Foreskin keratinocyte (primary cell): ENCODE measurements at places on chromosomes 5 and 9. TPM values are rescaled to one million over a fixed set of nuclear protein-coding genes. Genes with fewer than 3 reads are reported as not detected.
A peak's percentile ranks its signal among the peaks of the same experiment; 100 is the strongest.

DNA sequence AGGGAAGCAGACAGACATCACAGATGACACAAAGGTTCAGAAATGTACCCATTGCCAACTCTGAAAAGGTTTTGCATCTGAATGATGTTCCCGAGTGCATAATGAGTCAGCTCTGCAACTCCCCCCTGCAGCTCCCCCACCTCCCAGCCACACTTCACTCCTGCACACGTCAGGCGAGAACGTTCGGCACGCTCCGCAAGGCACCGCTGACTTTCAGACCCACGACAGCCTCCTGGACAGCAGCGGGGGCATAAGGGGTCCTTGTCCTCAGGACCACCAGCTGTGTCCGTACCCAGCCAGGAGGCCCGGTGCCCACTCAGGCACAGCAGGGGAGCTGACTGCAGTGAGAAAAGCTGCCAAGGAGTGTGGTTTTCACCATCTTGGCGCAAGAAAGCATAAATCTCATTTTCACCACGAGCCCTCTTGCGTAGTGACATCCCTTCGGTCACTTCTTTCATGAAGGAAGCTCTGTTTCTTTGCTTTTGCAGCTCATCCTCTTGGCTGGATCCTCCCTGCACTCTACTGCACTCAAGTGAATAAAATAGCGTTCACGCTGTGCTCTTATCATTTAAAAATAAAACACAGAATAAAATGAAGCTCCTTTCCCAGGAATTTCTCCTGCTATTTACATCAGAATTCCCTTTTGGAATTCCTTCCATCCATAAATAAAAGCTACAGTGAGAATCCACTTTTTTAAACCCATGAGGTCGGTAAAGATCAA, 9.9 kb downstream of the GFPT2 start:
- no peak for DNase-seq

DNA sequence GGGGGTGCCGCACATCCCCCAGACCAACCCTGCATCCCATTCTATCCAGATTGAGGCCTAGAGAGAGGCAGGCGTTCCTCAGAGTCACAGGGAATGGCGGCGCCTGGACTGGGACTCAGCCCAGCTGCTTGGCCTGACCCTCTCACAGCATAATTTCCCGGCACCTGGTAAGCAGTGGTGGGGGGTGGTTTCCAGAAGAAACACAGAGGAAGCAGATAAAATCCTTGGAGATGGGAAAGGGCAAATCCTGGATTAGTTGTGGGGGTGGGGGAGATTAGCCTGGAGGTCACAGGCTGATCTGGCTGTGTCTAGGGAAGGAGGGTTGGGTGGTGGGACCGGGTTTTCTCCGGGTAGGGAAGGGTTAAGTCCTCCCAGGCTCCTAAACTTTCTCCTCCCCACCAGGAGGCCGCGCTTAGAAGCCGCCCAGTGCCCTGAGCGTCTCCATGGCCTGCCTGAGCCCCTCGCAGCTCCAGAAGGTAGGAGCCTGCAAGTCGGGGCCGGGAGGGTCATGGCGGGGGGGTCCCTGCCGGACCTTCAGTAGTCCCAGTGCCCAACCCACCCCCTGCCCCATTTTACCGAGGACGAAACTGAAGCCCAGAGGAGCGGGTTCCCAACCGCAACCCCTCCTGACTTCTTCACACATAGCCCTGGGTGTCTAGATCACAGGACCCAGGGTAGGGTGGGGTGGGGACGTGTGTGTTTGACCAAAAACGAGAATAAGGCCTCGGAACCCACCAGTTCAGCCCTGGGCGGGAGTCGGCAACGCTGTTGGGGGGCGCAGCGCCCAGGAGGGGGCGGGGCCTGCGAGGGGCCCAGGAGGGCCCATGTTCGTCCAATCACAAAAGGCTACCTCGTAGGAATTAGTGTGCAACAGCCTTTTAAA, 1.3 kb downstream of the PHYHD1 start:
- peak; percentile 45 for DNase-seq

GRCh38 chr5:25160891-25161290, 516.1 kb upstream of the CDH10 start:
- DNase-seq, result no peak

GRCh38 chr5:168329302-168329701, 37.9 kb downstream of the WWC1 start:
- DNase-seq, result no peak

DNA sequence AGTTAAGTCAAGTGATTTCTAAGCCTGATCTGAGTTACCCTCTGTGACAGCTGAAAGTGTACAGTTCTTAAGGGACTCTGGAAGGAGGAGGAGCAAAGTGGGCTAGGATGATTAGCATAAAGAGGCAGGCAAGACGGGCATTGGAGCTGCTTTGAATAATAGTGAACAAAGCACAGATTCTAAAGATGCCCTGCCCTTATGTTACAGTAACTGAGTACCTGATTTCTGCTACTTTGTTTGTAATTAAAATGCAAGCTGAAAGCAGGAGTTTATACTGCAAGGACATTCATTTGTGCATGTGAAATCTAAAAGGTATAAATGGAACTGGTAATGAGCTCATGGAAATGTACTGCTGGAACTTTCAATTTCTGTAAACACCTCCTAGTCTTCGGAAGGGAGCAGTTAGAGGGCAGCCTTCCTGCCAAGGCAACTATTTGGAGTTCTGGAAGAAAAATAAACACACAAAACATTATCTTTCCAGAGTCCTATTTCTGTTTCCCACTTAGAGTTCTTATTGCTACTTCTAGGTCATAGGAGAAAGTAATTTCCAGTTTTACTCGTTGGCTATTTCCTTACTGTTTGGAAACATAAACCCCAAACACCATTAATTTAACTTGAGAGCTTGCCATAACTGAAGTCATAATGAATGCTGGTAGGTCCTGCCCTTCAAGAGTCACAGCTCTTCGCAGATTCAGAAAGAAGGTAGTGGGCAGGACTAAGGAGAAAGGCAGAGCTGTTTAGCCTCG, at the start of gene RANBP3L:
Gene RANBP3L (minus strand): TSS at position 45 of the 746 bp plus-strand sequence. CDS start 486 bp downstream, outside the sequence.
- no peak for DNase-seq

DNA sequence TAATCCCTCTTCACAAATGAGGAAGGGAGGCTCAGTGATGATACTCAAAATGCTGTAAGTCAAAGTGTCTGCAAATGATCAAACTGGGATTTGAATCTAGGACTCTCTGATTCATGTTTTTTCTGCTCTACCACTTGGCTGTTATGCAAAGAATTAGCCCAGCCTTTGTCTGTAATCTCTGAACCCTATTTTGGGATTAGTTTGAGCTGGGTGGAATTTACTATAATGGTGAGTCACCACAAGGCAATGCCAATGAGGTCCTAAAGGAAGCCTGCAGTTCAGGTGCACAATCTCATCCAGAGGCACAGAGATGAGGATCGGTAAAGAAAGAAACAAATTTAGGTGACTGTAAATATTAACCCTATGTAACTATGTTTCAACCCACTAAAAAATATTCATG, 29.2 kb downstream of the RFK start:
- peak; percentile 71 for DNase-seq

GRCh38 chr5:38695021-38695958, 138.8 kb upstream of the LIFR start:
- no peak for DNase-seq

GRCh38 chr5:168342151-168342825, 50.8 kb downstream of the WWC1 start:
- no peak for DNase-seq

DNA sequence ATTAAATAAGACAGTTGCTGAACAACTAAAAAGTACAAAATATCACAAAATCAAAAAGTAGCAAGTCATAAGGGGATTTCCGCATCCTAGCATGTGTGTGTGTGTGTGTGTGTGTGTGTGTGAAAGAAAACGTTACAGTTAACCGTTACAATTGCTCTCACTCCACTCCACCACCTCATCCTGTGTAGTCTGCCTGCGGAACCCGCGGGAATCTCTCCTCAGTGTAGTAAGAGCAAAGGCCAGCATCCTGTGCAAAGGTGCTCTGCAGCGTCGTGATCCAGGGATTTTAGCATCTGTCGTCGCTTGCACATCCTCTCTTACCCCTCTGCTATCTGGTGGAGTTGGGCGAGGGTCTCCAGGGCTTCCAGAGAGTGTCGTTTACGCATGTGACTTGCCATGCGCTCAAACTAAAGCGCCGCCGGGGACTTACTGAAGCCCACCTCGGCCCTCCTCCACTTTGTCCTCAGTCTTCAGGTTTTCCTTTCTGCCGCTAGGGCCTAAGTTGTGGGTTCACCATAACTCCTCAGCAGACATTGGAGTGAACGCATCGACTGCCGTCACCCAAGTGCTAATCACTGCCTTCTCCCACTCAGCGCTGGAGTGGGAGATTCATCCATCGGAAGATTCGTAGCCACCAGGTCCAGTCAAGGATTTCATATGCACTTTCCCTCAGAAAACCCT, 3.9 kb downstream of the CDKN2B start:
- peak; percentile 56 for DNase-seq

- no peak for DNase-seq
Observed at GRCh38 chr5:121833617-121834016, 18.1 kb upstream of the FTMT start.

GRCh38 chr9:134618833-134619447, 22.7 kb upstream of the COL5A1 start:
- DNase-seq, result no peak

GRCh38 chr5:42361315-42361688, 61.9 kb upstream of the GHR start:
- no peak for DNase-seq

DNA sequence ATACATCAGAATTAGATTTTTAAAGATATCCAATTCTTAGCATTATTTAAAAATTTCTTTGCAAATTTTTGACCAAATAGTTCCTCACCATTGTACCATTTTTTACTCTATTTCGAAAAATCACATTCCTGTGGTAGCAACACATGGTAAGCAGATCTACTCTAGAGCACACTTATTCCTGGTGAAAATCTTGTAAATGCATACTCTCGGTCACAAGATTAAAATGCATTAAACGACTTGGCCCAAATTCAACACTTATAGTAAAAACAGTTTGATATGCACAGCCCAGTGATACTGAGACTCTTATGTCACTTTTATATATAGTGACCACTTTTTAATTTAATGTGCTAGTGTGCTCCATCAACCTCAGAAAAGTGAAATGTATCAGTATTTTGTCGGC, 208.8 kb upstream of the TARS1 start:
- DNase-seq, result no peak

GRCh38 chr9:120925535-120926396, 830 bp downstream of the TRAF1 start:
- DNase-seq, result peak; percentile 52

DNA sequence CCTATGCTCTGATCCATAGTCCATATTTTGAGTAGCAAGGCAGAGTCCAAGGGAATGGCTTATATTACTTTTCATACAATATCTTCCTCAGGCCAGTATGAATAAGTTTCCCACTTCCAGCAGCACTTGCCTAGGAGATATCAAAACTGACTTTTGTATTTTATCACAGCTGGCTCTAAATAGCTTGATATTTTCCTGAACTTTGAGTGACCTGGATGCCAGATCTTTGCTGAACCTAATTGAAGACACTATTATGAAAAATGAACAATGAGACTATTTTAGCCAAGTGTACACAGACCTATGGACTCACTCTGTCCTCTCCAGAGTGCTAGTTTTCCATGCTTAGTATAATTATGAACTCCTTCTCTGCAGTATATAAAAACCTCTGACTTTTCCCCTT, 475.6 kb upstream of the PTGER4 start:
- DNase-seq, result no peak

DNA sequence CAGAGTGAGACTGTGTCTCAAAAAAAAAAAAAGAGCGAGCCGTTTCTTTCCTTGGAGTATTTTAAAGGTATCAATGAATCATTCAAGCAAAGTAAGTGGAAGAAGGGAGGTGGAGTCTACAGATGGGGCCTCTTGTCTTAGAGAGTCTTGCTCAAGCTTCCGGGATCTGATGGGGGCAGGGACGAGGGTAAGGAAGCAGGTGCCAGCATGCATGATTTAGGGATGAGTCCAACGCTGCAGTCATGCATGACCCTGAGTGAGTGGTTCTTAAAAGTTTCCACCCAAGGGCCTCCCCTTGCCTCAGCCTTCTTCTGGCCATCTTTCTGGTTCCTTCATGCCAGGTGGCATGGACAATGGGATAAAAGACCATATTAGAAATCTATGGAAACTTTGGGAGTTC, 79.6 kb downstream of the MYO10 start:
- peak; percentile 92 for DNase-seq

DNA sequence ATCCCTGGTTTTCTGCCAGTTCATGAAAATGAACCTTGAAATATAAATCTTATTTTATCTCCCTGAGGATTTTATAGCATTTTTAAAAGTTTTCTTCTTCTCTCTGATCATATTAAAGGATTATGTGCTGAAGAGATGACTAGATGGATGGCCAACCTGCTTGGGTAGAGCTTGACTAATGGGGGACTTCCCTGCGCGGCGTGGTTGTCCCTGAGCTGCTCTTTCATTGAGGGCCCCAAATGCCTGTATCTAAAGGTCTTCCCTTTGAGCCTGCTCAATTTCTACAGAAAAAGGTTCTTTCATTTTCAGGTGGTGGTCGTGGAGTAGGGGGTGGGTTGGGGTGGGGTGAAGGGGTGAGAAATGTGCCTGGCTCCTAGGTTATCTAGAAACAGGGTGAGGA, 20.5 kb upstream of the CDKN2AIPNL start:
- no peak for DNase-seq

DNA sequence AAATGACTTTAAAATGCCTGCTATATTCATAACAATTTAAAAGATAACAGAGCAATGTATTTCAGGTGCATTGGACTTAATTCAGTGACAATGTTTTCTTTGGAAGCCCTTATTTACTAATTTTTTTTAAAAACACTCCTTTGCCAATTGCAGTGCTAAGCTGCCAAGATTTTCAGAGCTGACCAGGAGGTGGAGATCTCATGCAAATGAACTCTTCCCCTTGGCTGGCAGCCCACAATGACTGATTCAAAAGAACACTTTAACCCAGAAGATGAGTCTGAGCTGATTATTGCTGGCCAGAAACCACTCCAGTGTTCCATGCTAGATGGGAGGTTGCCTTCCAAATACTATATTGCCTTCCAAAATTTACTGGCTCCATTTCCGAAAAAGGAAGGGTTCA, 128.3 kb upstream of the CCNH start:
- peak; percentile 34 for DNase-seq

DNA sequence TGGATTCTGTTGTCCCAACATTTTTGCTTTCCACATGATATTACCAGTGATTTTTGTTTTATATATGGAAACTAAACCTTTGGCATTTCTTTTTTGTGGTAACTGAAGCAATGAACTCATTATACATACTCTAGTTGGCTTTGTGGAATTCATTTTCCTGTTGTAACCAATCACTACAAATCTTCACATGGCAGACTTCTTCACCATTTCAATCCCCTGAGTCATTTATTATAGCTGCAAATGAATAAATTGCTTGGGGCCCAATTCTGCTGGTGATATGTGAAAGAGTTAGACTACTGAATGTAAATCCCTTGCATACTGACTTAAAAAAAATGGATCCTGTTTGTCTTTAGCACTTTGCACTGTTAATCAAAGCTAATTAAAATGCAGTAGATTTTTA, 1709.6 kb upstream of the WWC1 start:
- peak; percentile 6 for DNase-seq

The MEGF10 gene
- polyA plus RNA-seq, result not detected in 2 replicates

The ZNF454 gene
- polyA plus RNA-seq, result 0.18 and 0.32 TPM in 2 replicates

The CDC25C gene
- 6.9 and 7.8 TPM in 2 replicates for polyA plus RNA-seq
